ENCODE measurements at places on chromosomes 2 and 18.

DNA sequence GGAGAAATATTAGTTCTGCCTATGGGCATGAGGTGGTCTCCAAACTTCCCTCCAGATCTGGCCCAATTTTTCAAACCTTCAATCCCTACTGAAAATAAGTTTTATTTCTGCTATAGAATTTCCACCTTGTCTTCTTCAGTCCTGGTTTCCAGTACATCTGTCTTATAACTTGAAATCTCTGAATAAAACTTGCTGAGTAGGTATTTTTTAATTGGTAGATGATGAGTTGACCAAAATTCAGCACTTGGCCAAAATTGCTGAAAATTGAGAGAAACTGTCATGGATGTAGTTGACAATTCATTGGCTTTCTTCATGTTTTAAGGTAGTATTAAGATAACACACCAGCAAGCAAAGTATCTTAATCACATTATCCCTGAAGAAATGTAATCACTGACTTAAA is 206.2 kb downstream of the PARD3B start:
- DNase-seq = no peak

- no peak for DNase-seq
Observed at GRCh38 chr2:54977149-54977548, 73.1 kb downstream of the RTN4 start.

GRCh38 chr2:57204364-57204763 is 842.2 kb upstream of the VRK2 start:
- no peak for DNase-seq

- DNase-seq = no peak
Observed at GRCh38 chr18:69774831-69775230, 172.8 kb downstream of the CD226 start.

- DNase-seq = no peak
Observed at GRCh38 chr2:220789961-220790360, 782.1 kb downstream of the EPHA4 start.
